A549 (cell line): ENCODE measurements at places on chromosomes 12 and 14.

DNA sequence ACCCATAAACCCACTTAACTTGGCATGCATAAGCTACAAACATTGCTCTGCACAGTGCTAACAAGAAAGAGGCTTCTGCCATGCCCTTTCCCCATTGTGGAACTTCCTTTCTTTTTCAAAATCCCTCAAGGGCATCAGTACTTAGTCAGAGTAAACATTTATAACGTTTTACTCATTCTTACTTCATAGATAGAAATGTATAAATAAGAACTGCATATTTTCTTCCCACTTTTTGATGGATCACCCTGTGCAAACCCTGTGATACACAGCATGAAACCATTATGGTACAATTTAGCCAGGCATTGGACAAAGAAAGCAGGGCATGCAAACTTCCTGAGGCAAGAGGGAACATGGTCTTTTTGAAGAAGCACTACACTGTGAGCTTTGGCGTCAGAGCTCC lies 113.8 kb upstream of the FOXG1 start:
- DNase-seq, result peak; percentile 80

GRCh38 chr14:61561657-61562276 lies 133.5 kb upstream of the HIF1A start:
- peak; percentile 95 for DNase-seq

GRCh38 chr14:27384124-27384523 lies 786.3 kb upstream of the NOVA1 start:
- no peak for DNase-seq

- DNase-seq, result no peak
Measured at GRCh38 chr12:57927086-57927485, 14.3 kb upstream of the ATP23 start.
